SIG-M5 (cell line): ENCODE measurements at places on chromosomes 7 and 10.

DNA sequence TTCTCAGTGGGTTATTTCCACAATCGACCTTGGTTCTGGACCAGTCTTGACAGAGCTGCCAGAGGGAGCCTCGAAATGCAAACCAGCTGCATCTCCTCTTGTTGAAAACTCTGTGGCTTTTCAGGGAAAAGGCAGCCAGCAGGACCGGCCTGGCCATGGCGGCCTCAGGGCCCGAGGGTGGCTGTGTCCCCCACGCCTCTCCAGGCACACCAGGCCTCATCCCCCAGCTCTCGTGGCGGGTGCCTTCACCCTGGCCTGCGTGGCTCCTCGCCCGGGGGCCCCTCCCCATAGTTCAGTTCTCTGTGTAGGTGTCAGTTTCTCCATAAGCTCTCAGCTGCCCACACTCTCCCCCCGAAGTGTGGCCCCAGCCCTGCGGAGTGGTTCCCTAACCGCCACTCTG, 63.5 kb downstream of the MGMT start:
- DNase-seq: no peak

DNA sequence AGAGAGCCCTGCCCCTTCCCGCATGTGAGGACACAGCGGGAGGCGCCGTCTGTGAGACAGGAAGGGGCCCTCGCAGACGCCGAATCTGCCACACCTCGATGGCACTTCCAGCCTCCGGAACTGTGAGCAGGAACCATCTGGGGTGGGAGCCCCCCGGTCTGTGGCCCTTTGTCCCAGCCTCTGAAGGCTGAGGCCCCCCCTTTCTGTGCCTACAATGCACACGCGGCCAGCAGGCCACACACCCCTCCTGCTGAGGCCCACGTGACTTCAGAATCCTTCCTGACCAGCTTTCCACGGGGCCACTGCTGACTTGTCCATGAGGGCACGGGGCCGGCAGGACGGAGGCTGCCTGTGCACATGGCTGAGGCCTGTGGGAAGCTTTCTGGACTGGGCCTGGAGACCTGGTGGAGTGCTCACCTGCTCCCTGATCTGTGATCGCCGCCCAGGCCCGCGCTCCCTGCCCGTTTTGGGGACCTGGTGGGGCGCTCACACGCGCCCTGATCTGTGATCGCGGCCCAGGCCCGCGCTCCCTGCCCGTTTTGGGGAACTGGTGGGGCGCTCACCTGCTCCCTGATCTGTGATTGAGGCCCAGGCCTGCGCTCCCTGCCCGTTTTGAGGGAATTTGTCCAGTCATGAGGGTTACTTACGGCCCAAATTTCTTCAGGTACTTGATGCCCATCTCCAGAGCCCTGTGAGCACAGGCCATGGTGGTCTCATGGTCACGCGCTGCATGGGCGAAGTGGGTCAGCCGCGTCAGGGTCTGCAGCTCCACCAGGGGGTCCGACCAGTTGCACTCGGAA, 34.3 kb downstream of the CFAP46 start:
- no peak for DNase-seq

- DNase-seq: no peak
Measured at GRCh38 chr7:79377097-79377496, 76.4 kb downstream of the MAGI2 start.

- no peak for DNase-seq
Measured at GRCh38 chr7:37039131-37039749, 314.9 kb upstream of the AOAH start.

- no peak for DNase-seq
Measured at GRCh38 chr10:10598297-10598696, 419.4 kb upstream of the CELF2 start.

DNA sequence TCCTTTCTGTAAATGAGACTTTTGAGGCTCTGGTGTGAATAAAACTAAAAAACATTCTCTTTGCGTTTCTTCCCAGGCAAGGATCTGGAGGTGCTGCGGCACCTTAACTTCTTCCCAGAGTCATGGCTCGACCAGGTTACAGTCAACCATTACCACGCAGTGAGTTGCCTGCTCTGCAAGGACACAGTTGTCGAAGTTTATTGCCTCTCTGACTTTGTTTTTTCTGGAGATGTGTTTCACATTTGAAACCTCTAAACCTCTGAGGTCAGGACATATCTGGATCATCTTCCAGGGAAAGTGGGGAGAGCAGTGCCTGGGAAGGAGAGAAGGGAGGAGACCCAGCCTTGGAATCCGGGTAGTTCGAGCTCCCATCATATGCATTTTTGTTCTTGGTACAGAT, 43.4 kb upstream of the PLEKHA1 start:
- no peak for DNase-seq

GRCh38 chr7:129188372-129188891, at the start of gene SMO:
Gene SMO (plus strand): TSS chr7:129188633. CDS start chr7:129189152, 519 bp downstream.
- no peak for DNase-seq

GRCh38 chr7:137996386-137996851, 5.5 kb downstream of the CREB3L2 start:
- DNase-seq: no peak

DNA sequence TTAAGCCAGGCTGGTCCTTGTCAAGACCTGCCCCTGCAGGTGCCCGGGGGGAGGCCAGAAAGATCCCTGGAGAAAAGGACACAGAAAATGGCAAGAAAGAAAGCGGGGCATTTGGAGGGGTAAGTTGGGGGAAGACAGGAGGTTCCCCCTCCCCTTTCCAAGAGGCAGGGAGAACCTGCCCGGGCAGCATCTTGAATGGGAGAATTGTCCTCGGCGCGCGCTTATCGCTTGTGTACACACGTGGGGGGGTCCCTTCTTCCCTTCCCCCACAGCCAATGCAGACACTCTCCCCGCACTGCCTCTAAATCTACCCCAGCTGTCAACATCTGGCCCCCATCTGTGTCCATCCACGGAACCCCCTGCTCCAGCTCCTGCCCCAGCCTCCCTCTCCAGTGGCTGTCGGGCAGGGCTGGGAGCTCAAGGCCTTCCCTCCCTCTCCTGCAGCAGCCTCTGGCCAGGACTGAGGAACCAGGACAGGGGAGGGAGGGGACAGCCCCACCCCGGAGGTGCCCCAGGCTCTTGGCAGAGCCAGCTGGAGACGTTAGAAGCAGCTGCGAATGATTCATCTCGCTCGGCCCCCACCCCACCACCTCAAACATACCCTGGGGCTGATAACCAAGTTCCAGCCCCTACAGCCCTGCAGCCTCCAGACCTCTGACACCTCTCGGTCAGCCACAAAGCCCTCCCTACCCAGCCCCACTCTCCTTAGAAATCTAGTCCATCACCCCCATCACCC, 25.3 kb downstream of the EPHB4 start:
- no peak for DNase-seq
